Glutamatergic neuron (in vitro differentiated cells): ENCODE measurements at places on chromosomes 6 and 20. TPM values are rescaled to one million over a fixed set of nuclear protein-coding genes. Genes with fewer than 3 reads are reported as not detected.

DNA sequence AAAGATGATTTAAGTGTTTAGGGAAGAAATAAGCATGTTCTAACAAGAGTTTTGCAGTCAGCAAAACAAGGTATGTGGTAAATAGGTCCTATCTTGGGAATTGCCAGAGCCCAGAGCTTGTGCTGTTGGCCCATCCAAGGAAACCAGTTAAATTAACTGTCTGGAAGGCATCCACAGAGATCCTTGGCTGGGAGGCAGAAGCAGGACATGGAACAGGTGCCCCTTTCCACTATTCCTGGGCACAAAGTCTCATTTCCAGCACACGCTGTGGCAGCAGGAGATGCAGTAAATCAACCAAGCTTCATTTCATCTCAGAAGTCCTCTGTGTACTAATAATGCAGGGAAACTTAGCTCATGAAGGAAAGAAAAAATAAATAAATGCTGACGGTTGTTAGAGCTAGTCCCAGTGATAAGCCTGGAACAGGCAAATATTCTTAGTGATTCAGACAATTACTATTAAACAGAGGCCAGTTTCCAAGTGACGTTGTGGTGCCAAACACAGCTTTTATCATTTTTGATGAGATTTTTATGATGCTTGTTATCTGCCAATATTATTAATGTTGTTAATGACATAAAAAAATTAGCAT lies 39.8 kb upstream of the SNAP25 start:
- H3K4me1 ChIP-seq, result peaks cover 6% of the 10 kb centered on the region
- DNase-seq, result no peak
- no peak overlapping the region for H3K27ac ChIP-seq

DNA sequence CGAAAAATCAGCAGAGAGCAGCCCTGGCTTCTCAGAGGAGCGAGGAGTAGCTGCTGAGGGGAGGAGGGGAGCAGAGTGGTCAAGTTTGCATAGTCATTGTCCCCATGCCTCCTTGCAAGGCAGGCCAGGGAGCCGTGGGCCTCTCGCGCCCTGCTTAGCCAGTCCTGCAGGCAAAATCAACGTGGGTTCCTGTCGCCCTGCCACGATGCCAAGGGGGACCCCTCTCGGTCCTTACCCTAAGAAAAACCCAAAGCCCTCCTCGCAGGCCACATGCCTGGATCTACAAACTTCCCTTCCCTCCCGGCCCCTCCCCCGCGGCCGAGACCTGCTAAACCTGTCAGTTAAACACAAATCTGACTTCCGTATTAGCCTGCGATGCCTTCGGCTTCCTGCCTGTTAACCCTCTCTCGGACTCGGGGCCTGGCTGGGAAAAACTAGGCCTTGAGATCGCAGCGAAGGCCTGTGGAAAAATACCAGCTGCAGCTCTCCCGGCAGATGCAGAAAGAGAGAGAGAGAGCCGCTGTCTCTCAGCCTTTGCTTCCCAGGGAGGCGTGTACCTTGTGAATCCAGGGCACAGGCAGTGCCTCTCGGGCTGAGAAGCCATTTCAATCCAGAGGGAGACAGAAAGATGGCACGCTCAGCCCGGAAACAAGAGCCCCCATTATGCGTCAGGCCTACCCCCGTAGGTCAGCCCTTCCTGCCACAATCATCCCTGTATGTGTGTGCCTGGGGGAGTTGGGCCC lies 968 bp upstream of the ZMYND8 start:
- peak overlapping the region; percentile 95 for H3K4me3 ChIP-seq
- peaks cover 16% of the 10 kb centered on the region for H3K27me3 ChIP-seq
- DNase-seq, result peak; percentile 72
- H3K36me3 ChIP-seq, result no peaks in the 10 kb centered on the region

- no peak for DNase-seq
- H3K36me3 ChIP-seq, result no peaks in the 10 kb centered on the region
- no peak overlapping the region for H3K27ac ChIP-seq
- no peaks in the 10 kb centered on the region for H3K4me1 ChIP-seq
- H3K27me3 ChIP-seq, result no peaks in the 10 kb centered on the region
Observed at GRCh38 chr6:141914646-141915045, 218.1 kb upstream of the GJE1 start.

DNA sequence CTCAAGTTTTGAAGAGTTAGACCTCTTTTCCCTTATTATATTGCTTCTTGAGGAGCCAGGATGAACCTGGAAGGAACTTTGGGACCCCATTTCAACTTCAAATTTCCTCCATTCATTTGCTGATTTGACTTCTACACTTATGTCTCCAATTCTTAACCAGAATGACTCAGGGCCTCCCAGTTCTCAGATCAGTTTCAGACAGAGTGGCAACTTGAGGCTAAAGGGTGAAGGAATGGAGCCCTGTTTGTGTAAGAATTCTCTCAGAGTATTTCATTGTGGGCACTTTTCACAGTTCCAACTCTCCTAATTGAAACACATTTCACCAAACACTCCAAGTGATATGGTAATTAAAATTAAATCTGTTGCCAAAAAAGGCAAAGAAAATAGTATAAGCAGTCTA lies 109.0 kb upstream of the FLRT3 start:
- no peaks in the 10 kb centered on the region for H3K36me3 ChIP-seq
- H3K4me1 ChIP-seq, result peaks cover 2% of the 10 kb centered on the region
- H3K4me3 ChIP-seq, result no peak overlapping the region
- no peak for DNase-seq
- no peak overlapping the region for H3K27ac ChIP-seq

- no peak overlapping the region for H3K27ac ChIP-seq
- H3K27me3 ChIP-seq, result peaks cover 1% of the 10 kb centered on the region
- no peaks in the 10 kb centered on the region for H3K36me3 ChIP-seq
- peaks cover 41% of the 10 kb centered on the region for H3K4me1 ChIP-seq
Observed at GRCh38 chr6:89977808-89978748, 83.8 kb downstream of the GJA10 start.

VIP gene
- not detected for total RNA-seq

TPX2 gene
- 44.7 TPM for total RNA-seq

GSTA3 gene
- not detected for total RNA-seq

FABP7 gene
- 3.3 TPM for total RNA-seq
